ENCODE measurements at places on chromosomes 11 and 22.

- DNase-seq, result no peak
These were observed 2.8 kb upstream of the RDX start for GRCh38 chr11:110299006-110299785.

GRCh38 chr11:17845431-17845881 is 110.9 kb downstream of the KCNC1 start:
- DNase-seq, result no peak

DNA sequence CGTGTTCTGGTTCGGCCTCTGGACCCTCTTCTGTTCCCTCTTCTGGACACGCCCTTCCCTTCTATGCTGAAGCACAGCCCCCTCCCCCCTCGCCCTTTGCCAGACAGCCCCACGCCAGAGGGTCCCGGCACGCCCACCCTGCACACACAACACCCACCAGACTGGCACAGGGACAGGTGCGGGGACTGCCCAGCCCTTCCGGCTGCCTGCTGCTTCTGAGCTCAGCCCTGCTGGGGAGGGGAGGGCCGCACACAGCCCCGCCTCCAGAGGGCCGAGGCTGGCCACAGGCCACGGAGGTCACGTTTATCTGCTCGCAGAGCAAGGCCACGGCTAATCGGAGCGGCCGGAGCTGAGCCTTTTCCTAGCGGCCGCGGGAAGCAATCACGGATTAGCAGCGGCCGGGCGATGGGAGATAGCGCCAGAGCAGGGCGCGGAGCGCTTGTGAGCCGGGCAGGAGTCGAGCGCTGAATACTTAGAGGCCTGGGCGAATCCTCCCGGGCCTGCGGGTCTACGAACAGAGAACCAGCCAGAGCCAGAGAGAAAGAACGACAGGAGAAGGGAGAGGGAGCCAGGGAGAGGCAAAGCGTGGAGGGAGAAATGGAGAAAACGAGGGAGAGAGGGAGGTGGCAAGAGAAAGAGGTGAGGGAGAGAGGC is 21.5 kb downstream of the OTUB1 start:
- DNase-seq, result peak; percentile 79

DNA sequence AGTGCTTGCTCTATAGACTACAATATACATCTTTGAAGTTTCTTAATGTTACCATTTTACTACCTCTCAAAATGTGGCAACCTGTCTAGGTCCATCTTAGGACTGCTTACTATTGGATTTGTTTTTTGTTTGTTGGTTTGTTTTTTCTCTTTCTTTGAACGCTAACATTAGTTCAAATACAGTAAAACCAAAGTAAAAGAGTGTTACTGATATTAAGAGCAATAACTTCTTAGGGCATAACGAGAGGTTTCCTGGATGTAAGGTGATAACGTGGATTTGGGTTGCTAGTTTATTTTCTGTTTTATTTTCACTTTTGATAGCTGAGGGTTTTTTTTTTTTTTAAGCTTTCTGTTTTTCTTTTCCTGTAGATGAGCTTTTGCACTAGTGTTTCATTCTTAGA is 43.6 kb downstream of the TMEM135 start:
- DNase-seq, result no peak

DNA sequence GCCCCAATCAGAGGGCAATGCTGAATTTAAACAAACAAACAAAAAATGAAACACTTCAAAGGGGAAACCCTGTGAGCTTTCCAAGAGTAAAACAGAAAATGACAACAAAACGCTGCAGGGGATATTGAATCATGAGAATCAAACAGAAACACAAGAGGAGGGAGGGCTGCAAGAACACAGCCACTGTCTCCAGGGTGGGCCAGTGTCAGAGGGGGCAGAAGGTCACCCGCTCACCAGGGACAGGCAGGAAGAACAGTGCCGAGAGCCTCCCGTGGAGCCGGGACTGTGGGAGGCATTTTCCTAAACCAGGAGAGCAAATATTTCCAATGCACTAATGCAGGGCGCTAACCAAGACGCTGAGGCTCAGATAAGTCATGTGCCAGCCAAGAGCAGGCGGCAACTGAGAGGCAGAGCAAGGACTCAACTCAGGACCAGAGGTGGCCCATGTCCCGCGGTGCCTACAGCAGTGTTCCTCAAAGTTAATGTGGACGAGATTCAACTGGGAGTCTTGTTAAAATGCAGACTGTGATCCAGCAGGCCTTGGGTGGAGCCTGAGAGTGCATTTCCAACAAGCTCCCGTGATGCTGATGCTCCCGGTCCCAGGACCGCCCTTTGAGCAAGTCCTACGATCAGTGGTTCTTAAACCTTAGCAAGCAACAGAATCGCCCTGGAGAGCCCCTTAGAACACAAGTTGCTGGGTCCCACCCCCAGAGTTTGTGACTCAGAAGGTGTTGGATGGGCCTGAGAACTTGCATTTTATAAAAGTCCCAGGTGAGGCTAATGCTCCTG is 197.2 kb downstream of the TENM4 start:
- DNase-seq, result peak; percentile 32

- DNase-seq, result no peak
These were observed 708 bp downstream of the MAML2 start for GRCh38 chr11:96342014-96342960.

GRCh38 chr11:17978553-17979287 is 34.1 kb downstream of the SERGEF start:
- peak; percentile 19 for DNase-seq

- DNase-seq, result no peak
These were observed 367.6 kb upstream of the DDI1 start for GRCh38 chr11:103668859-103669258.

DNA sequence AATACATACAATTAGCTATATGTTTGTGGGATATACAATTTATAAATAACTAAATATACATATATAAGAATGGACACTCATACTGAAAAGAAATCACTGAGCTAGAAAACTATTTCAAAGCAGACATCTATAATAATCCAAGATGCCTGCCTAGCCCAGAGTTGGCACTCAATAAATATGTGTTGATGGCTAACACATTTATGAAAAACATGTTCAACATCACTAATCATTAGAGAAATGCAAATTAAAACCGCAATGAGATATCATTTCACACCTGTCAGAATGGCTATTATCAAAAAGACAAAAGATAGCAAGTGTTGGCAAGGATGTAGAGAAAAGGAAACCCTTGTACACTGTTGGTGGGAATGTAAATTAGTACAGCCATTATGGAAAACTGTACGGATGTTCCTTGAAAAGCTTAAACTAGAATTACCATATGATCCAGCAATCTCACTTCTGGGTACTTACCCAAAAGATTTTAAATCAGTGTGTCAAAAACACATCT is 29.8 kb downstream of the POU2AF1 start:
- DNase-seq, result no peak

DNA sequence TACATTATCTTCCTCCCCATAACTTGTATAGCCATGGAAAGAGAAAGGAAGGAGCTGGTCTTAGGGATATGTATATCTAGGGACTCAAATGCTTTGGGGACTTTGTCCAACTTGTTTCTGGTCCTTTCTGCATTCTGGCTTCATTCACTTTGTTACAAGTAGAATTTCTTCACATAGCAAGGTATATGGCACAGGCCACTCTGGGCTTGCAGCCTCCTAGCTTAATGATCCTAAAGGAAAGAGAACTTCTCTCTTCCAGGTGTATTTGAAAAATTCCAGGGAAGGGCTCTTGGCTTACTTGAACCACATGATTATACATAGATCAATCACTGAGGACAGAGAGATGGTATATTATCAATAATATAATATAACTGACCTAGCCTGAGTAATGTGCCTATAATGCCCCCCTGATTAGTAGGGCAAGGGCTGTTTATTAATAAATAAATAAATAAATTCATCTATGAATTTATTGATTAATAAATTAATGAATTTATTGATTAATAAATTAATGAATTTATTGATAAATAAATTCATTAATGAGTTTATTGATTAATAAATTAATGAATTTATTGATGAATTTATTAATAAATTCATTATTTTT is 48.2 kb upstream of the CEP295 start:
- no peak for DNase-seq

DNA sequence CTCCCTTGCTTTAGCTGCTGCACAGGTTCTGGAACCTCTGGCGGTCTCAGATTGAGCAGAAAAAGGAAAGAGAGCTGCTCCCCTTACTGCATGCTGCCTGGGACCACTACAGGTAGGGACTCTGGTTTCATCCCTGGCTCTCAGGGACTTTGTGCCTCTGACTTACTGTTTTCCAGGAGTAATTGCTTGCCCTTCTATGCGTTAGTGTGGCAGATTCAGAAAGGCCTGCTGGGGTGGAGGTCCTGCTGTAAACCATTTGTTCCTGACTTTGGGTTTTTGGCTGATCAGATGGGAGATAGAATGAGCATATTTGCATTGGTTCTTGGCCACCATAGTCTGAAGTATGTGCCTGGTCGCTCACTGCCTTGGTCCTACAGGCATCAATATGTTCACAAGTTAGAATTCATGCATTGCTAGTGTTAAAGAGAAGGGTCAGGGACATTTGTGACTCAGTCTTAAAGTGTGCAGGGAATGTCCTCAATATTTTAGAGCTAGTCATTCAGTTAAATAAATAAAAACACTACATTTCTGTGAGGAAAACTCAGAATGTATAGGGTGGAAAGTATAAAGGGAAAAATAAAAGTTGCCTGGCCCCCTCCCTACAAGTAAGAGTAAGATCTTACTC is 78.0 kb downstream of the PISD start:
- DNase-seq, result no peak

- no peak for DNase-seq
These were observed 69.4 kb upstream of the IGLL5 start for GRCh38 chr22:22818202-22818538.

GRCh38 chr11:29562183-29562582 is 454.6 kb downstream of the KCNA4 start:
- no peak for DNase-seq

GRCh38 chr11:44046182-44046581 is 1.6 kb upstream of the ACCSL start:
- DNase-seq, result no peak

DNA sequence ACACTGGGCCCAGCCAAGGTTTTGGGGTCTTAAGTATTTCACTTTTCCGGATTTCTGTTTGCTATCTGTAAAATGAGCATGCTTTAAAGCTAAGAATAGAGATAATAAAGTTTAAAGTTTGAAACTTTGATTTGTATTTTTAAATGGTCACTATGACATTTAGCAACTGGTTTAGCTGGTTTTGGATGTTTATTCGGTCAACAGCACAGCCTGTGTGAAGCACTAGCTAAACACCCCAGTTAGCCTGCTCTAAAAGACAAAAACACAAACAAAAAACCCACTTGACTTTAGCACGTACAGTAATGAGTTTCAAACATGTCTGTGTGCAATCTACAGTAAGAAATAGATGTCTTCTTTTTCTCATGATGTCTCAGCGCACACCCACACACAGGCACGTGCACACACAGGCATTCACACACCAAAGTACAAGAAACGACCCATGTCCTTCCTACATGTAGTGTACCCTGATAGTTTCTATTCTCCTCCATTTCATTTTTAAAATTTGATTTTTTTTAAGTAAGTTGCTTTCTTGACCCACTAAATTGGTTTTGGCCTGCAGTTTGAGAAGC is 29.4 kb downstream of the SLC1A2 start:
- DNase-seq, result no peak

GRCh38 chr11:88435415-88435814 is 97.9 kb upstream of the CTSC start:
- DNase-seq, result no peak

DNA sequence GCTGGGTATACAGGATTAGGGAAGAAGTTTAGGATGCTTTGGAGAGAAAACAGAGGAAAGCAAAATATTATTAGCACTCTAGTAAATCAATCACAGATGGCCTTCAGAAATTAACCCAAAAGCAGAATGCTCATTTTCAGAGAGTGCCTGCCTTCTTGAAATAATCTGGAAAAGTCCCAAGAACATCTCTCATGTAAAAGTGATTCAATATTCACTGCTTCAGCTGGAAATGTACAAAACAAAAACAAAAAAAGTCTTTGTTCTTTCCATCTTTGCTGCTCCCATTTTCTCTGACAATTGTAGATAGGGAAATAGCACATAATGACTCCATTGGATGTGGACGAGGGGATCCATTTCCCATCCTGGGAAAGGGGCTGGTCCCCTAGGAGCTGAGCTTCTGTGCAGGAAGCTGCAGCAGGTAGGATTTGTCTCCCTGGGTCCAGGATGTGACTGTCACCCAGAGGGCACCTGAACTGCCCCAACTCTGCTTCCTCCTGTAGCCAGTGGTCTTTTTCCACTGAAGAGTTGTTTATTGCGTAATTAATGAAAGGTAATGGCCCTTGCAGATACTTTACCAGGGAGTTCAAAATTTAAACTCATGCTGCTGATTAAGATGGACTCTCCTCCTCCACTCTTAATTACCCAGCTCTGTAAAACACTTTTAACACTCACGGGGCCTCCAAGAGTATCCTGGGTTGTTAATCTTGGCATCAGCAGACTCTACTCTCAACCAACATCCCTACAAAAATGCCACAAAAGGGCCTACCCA is 57.9 kb downstream of the SC5D start:
- DNase-seq, result no peak

DNA sequence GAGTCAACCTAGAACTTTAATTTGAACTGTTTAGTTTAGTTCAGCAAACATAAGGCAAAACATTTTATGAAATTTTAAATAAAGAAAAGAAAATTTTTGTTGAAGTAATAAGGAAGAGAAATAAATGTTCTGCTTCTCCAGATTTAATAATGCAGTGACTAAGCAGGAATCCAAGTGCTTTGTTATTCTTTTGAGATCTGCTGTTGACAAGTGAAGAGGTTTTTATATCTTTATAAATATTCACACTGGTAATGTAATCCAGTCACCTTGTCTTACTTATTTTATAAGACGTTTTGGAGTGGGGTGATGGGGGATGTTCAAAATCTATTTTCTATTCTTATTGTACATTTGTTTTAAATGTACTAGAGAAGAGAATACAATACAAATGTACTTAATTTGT is 725.9 kb upstream of the CCDC179 start:
- no peak for DNase-seq

GRCh38 chr11:61983419-61983818 is 16.0 kb upstream of the FTH1 start:
- DNase-seq, result no peak

DNA sequence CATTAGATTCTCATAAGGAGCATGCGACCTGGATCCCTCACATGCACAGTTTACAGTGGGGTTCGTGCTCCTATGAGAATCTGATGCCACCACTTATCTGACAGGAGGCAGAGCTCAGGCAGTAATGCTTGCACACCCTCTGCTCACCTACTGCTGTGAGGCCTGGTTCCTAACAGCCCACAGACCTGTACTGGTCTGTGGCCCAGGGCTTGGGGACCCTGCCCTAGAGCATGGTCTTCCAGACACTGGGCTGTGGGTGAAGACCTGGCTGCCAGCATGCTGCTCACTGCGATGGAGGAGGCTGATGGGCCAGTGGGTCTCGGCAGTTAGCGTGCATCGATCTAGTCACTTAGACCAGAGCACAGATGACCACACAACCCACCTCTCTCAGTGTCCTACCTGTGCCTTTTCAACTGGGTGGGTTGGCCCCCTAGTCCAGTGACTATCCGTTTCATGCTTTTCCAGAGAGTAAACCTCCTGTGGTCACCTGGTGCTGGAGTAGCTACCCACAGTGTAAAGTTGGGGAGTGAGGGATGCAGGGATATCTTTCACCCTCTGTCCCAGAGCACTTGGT is 21.1 kb downstream of the MED15 start:
- no peak for DNase-seq

GRCh38 chr11:103744496-103745153 is 291.8 kb upstream of the DDI1 start:
- no peak for DNase-seq

All from uterus (tissue), 4 donors.